ENCODE measurements at places on chromosomes 6 and 20.

DNA sequence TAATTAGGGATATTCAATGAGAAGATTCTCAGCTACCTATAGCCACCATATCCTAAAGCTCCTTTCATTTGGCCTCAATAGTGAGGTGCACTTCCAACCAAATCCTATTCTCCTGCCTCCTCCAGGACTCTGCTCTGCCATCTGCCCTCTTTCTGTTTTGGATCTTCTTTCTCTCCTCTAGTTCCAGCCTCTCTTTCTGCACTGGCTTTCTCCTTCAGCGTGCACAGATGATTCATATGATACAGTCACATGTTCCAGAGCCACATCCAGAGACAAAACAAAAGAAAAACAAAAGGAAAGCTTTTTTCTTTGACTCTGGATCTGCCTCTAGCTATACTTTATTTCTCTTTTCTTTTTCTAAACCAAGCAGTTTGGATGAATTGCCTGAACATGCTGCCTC, 531.9 kb upstream of the MAN1A1 start:
- DNase-seq = no peak

GRCh38 chr6:150001295-150002008, 23.9 kb downstream of the RAET1L start:
- no peak for DNase-seq

DNA sequence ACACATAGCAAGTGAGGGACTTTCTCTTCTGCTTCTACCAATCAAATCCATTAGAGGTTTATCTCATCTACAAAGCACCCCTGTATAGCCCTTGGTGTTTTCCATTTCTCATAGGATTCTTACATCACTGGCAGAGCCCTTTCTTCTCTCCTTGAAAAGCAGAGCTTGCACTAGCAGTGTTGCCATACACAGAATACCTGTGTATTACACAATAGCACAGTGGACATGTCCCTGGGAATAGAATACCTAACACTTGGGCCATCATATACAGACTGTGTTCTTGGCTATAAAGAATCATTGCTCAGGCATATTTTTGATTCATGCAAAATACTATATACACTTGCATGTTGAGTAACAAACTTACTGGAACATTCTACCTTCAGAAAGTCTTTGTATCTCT, 582.0 kb downstream of the KIF16B start:
- no peak for DNase-seq

DNA sequence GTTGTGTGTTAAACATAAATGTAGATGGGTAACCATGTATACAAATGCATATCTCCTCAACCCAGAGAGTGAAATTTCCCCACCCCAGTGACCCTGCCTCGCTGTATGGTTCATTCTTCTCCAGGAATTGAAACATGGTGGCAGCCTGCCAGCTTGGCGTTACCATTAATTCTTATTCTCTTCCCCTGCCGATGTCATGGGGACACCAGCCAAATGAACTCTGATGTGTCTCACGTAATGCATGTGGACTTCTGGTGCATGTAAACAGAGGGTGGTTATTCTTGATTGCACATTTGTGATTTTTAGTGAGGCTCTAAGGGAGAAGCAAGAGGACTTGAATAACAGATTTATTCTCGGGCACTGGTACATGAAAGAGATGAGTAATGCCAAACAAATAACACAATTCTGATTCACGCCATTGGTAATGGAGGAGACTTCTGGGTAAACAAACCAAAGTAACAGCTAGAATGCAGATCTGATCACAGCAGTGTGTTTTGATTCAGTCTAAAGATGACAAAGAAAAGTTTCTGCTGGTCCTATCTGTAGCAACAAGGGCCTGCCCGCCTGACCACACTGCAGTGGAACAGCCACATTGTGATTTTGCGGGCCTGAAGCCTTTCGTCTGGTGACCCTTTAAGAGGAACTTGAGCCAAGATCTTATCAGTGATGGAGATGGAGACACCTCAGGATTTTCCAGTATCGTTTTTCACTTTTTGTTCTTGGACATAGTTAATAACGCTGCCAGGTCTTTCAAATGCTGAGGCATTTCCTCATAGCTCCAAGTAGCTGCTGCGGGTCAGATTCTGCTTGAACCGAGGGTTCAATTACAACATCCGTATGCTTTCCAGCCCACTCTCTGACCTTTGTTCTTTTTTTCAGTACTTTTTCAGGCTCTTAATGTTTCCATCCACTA, 171.8 kb upstream of the AKAP12 start:
- DNase-seq = no peak

GRCh38 chr6:153957394-153957793, 81.6 kb upstream of the OPRM1 start:
- DNase-seq = no peak

- no peak for DNase-seq
Observed at GRCh38 chr6:167925026-167925425, 72.4 kb upstream of the KIF25 start.

DNA sequence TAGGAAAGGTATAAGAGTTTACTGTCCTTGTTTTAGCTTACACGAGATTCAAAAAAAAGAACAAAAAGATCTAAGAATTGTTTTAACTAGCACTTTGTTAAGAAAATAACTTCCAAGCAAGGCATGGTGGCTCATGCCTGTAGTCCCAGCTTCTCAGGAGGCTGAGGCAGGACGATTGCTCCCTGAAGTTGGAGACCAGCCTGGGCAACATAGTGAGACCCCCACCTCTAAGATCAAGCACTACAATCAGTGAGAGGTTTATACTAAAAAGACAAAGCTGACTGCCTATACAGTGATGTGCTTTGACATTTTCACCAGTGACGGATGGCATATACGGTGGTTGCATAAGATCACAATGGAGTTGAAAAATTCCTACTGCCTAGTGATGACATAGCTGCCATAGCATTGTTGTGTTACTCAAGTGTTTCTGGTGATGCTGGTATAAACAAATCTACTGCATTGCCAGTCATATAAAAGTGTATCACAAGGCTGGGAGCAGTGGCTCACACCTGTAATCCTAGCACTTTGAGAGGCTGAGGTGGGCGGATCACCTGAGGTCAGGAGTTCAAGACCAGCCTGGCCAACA, 68.6 kb downstream of the B4GALT5 start:
- DNase-seq = no peak

- no peak for DNase-seq
Observed at GRCh38 chr6:29872791-29873190, 45.2 kb downstream of the HLA-G start.

GRCh38 chr20:10271494-10272219, 53.0 kb downstream of the SNAP25 start:
- DNase-seq = no peak
